Activated CD4-positive, CD25-positive, alpha-beta regulatory T cell (primary cell): ENCODE measurements at places on chromosomes 13 and 19.

DNA sequence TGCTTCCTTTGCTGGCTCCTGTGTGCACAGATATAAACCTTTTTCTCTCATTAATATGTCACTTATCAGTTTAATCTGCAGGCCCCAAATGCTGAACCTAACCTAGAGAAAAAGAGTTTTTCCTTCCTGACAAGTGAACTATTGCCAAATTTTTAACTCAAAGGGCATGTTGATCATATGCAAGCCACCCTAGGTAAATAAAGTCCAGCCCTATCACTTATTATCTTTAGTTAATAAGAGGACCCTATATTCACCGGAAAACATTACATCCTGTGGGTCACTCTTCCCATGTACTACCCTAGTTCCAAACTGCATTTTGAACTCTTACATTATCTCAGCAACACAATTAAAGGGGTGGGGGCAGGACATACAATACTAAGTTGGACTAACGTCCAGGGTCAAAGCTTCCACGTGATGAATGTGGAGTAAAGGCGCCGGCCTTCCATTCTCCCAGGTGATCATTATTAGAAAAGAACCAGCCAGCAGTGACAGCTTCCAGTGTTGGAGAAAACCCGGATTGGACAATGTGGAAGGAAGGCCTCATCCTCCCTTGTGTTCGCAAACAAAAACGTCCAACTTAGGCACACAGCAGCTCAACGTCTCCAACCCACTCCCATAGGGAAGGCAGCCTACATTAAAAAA lies 86.6 kb downstream of the STK24 start:
- no peak for DNase-seq

- DNase-seq: peak; percentile 46
Measured at GRCh38 chr19:17784201-17785008, 10.5 kb upstream of the B3GNT3 start.

- DNase-seq: no peak
Measured at GRCh38 chr13:24269821-24270220, 39.6 kb upstream of the C1QTNF9 start.

GRCh38 chr13:93624311-93624777 lies 397.7 kb downstream of the GPC6 start:
- DNase-seq: no peak

DNA sequence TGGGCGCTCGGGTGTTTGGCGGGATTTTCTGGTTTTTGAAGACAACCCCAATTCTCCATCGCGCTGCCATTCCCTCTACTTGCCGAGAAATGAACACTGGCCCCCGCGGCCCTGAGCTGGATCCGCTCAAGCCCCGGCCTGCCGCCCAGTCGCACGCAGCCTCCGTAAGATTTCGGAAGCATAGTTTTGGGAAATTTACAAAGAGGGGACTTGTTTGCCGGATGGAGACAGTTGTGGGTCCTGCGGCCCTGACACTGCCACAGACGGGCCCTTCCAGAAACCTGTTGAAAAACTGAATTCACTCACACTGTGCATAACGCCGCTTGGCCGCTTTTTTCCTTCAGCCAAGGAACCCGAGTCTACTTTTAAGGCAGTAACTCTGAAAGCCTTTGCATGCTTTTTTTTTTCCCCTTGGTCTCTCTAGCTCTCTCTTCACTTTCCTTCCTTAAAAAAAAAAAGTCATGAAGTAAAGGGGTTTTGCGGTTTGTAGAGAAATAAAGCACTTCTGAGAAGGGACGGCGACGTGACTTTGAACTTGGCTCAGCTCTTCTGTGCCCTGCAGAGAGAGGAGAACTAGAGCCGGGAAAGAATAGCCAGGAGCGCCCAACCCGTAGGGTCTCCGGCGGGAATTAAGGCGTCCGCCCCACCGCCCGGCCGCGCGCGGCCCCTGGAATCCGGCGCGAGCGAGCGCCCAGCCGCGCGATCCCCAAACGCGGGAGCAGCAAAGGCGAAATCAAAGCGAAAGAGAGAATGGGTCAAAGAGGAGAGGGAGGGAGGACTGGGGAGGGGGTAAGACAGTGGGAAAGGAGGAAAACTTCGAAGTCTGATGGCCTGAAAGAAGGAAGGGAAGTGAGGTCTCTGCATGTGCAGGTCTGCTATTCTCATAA lies 3.4 kb upstream of the ZIC2 start:
- no peak for DNase-seq

- DNase-seq: no peak
Measured at GRCh38 chr13:110726726-110727125, 13.2 kb downstream of the ING1 start.

GRCh38 chr13:43294412-43294811 lies 271.0 kb downstream of the DNAJC15 start:
- no peak for DNase-seq

- no peak for DNase-seq
Measured at GRCh38 chr19:35320065-35320713, 8.8 kb upstream of the CD22 start.

DNA sequence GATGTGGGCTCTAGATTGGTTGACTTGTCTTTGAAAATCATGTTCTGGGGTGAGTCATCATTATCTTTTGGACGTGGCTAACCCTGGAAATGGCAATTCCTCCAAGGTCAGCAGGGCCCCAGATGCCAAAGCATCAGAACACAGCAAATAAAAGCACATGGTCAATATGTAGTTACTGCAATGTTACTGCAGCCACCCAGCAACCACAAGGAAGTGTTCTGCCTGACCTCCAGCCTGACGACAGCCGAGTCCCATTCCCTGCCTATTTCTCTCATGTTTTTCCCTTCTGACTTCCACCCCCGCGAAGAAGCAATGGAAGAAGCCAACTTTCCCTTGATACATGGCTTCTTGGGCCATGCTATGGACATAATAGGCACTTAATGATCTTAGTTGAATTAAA lies 577.9 kb downstream of the IRS2 start:
- DNase-seq: no peak

DNA sequence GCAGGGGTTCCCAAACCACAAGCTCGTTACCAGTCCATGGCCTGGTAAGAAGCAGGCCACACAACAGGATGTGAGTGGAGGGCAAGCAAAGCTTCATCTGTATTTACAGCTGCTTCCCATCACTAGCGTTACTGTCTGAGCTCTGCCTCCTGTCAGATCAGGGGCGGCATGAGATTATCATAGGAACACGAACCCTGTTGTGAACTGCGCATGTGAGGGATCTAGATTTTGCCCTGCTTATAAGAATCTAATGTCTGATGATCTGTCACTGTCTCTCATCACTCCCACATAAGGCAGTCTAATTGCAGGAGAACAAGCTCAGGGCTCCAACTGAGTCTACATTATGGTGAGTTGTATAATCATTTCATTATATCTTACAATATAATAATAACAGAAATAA lies 677.4 kb upstream of the SLITRK6 start:
- no peak for DNase-seq

DNA sequence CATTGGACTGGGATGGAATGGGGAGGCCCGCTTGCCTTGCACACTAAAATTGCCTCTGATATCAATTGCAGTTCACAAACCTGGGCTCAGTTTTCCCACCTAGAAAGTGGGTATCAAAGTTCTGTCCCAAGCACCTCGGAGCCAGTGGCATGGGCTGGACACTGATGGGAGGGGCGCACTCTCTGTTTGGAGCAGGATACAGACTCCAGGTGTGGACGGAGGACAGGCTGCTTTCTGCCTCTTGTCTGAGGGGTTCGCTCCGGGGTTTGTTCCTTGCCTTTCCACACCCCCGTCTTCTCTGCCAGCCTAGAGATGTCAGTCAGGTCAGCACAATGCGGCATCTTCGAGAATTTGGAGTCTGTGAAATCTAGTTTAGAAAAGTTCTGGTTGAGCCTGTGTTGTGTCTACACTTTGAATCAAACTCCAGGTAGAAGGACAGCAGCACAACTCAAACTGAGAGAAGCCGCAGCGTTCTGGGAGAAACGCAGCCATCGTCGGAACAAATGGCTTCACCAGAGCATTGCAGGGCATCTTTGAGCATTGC lies 141.9 kb downstream of the TEX29 start:
- no peak for DNase-seq

DNA sequence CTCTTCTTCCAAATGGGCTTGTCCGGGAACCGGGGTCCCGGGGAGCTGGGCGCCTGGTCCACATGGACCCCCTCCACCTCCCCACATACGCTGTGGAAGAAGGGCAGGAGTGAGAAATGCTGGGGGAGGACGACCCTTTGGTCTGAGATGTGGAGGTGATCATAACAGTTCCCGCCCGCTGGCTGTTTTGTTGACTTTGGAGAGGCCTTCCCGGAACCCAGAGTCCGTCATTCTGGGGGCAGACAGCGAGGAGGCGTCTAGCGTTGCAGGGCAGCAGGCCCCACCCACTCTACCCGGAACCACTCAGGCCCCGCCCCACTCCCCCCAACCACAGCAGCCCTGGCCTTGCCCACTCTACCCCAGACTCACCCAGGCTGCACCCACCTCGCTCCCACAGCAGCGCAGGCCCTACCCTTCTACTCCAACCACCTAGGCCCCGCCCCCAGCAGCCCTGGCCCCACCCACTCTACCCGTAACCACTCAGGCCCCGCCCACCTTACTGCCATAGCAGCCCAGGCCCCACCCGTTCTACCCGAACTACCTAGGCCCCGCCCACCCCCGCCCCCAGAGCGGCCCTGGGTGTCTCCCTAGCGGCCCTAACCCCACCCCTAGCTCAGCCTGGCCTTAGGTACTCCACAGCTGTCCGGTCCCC lies 7.1 kb downstream of the GPR108 start:
- DNase-seq: no peak

- DNase-seq: no peak
Measured at GRCh38 chr13:44605275-44605674, 29.1 kb upstream of the TSC22D1 start.

DNA sequence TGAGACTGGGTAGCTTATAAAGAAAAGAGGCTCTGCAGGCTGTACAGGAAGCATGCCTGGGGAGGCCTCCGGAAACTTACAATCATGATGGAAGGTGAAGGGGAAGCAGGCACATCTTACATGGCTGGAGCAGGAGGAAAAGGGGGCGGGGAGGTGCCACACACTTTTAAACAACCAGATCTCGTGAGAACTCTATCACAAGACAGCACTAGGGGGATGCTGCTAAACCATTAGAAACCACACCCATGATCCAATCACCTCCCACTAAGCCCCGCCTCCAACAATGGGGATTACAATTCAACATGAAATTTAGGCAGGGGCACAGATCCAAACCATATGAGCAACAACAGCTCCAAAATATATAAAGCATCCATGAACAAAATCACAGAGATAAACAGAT lies 46.5 kb upstream of the GTF2F2 start:
- no peak for DNase-seq

- DNase-seq: no peak
Measured at GRCh38 chr13:67017276-67017675, 212.9 kb downstream of the PCDH9 start.

DNA sequence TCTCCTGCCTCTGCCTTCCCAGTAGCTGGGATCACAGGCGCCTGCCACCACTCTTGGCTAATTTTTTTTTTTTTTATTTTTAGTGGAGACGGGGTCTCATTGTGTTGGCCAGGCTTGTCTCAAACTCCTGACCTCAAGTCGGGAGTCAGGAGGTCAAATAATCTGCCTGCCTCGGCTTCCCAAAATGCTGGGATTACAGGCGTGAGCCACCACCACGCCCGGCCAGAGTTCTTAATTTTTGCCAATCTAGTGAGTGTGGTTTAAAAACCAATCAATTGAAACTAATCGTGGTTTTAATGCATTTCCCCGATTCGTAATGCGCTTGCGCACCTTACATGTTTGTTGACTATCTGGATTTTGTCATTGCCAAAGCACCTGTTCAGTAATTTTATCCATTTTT lies 37.0 kb downstream of the SKA3 start:
- no peak for DNase-seq

DNA sequence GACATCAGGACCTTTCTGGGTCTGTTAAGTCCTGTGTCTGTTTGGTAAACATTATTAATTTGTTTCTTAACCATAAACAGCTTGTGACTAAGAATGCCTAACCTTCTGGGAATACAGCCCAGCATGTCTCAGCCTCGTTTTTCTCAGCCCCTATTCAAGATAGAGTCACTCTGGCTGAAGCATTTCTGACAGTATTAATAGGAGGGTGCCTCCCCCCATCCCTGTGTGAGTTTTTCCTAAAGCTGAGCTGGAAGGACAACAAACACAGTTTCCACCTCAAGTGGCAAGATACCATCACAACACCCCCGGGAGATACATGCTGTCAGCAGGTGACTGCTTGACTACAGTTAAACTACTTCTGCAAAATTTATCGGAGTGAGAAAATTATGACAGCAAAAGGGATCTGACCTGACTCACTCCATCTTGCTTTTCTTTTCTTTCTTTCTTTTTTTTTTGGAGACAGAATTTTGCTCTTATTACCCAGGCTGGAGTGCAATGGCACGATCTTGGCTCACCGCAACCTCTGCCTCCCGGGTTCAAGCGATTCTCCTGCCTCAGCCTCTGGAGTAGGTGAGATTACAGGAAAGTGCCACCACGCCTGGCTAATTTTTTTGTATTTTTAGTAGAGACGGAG lies 59.3 kb upstream of the ABCC4 start:
- DNase-seq: no peak

DNA sequence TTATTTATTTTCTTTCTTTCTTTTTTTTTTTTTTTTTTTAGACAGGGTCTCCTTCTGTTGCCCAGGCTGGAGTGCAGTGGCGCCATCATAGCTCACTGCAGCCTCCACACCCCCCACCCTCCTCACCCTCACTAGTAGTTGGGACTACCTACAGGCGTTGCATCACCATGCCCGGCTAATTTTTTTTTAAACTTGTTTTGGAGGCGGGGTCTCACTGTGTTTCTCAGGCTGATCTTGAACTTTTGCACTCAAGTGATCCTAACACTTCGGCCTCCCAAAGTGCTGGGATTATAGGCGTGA lies 33.6 kb downstream of the GJA3 start:
- no peak for DNase-seq

DNA sequence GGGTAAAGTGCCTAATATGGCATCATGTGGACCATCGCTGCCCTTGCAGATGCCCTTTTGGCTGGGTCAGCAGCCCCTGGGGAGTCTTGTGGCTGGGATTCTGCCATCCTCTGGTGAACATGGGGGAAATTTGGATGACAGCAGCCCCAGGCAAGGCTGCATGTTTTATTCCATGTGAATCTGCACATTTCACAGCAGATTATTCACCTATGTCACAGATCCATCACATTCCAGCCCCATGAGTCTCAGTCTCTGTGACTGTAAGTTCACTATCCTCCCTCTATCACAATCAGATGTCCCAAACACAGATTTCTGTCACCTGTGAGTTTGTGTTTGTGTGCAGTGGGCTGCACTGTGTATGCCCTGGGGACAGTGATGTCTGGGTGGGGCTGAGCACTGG lies 36.8 kb upstream of the PSG9 start:
- no peak for DNase-seq

GRCh38 chr13:78241278-78241919 lies 322.8 kb upstream of the EDNRB start:
- DNase-seq: no peak

GRCh38 chr13:46593398-46593797 lies 40.4 kb downstream of the LRCH1 start:
- no peak for DNase-seq

GRCh38 chr19:55076321-55076720 lies 652 bp downstream of the EPS8L1 start:
- DNase-seq: no peak

- no peak for DNase-seq
Measured at GRCh38 chr13:24232037-24232436, 71.5 kb downstream of the SPATA13 start.

GRCh38 chr13:46104868-46105267 lies at the start of gene CPB2:
TSS of gene CPB2 (minus strand) at chr13:46105033. CDS start at chr13:46105009, 24 bp downstream.
- no peak for DNase-seq

GRCh38 chr13:42298392-42298791 lies 26.4 kb downstream of the AKAP11 start:
- DNase-seq: no peak
